Iris pigment epithelial cell (primary cell): ENCODE measurements at places on chromosomes 4 and X.

DNA sequence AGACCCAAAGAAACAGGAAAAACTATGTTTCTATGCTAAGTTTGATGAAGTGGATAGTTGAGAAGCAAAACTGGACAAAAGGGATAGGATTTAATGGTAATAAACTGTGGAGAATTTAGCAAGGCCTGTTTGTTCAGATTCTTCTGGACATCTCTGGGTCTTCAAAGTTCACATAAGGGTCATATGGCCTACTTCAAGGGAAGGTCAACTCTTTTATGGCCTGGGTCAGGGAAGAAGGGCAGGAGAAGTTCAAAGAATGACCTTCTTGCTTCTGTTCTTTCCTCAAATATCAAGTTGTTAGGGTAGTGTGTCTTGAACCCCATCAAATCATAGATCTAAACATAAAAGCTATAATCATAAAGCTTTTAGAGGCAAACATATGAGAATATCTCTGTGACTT lies 102.7 kb downstream of the SOWAHB start:
- no peak for DNase-seq

- no peak for DNase-seq
Observed at GRCh38 chr4:132557660-132558059, 591.4 kb upstream of the PCDH10 start.

DNA sequence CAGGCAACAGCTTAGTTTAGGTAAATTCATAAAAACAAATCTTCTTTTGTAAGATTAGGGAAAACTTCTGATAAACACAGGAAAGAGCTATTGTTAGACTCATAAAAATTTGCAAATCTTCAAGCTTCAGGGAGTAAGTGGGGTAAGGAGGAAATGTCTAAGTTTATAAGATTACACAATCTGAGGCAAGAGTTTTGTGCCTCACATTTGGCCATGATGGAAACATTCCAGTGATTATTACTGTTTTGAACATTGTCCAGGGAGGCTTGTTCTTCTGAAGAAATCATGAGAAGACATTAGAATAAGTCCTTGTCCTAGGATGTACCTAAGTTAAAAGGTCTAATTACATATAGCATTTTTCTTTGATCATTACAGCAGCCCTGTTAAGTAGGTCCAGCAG lies 72.8 kb downstream of the MAOB start:
- DNase-seq: peak; percentile 59

DNA sequence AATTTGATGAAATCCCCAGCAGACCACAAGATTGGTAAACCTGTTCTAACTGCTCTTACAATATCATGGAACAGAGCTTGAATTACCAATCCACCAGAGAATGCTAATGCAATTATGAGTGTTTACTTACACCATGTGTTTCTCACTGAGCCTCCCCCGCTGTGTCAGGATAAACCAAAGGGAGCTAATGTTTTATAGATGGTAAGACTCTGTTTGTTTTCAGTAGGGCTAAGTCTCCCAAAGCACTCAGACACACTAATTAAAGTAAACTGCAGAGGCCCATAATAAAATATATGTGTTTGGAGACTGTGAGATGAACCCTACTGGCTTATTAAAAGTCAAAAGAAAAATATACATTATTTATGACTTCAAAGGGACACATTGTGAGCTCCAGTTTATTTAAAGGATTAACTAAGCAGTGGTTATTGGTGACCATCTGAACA lies 261.7 kb upstream of the FAM241A start:
- DNase-seq: peak; percentile 1

DNA sequence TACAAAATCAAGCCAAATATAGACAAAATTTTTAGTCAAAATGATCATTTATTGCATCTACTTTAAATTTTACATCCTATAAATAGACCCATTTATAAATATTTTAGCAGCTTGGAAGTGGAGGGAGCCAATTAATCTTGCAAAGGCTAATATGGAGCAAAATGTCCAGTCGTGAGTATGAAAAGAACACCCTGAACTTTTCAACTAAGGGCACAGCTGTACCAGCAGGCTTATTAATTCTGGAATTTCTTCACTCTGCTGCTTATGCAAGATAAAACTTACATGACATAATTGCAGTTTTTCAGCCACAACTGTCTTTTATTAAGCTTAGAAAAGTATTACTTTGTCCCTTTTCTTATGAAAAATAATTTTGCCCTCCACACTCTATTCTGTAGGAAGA lies 22.9 kb upstream of the USP53 start:
- DNase-seq: peak; percentile 73

DNA sequence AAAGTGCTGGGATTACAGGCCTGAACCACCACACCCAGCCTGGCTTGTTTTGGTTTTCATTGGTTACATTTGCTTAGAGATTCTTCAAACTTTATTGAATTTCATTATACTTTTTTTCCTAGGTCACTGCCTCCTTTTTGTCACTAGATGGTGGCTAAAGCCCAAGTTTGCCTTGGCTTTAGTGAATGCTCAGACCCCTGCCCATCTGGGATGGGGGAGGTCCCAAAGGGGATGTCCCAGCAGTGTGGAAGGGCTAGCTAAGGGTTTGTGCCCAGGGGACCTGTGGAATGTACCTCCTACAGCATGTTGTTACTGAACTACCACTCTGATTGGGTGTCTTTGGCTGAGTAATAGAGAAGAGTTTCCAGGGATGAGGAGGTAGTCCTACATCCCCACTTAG lies 58.4 kb downstream of the CEP135 start:
- no peak for DNase-seq

DNA sequence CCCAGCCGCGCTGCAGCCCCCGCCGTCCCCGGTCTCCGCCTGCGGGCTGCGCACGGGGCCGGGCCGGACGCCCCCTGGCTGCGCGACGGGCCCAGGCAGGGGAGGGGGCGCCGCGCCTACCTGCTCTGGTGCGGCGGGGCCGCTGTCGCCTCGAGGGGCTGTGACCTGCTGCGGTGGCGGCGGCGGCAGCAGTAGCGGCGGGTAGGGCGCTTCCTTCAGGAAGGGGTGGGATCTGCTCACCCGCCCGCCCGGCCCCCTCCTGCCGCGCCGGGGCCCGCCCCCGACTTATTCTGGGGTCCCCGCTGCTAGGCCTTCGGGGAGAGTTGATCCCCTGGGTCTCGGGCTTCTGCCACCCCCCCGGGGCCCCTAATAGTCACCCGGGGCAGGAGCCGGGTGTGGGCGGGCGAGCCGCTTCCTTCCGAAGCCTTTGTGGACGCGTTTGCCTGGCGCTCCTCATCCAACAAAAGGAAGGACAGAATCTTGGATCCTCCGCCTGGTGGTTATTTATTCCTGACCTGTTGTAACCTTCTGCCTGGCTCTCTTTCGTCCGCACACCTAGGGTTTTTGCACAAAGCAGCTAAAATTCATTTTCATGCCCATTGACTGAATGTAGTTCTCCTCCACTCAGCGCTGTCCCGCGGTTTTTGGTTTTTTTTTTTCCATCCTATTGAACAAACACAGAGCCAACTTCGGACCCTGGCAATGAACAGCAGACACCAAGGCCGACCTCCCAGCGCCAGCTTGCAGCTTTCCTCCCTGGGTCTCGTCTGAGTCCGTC lies at the start of gene TMEM150C:
Gene TMEM150C, minus strand, starts transcription at position 203 of the 778 bp plus-strand sequence. CDS start 57,331 bp downstream, outside the sequence.
- peak; percentile 15 for DNase-seq

DNA sequence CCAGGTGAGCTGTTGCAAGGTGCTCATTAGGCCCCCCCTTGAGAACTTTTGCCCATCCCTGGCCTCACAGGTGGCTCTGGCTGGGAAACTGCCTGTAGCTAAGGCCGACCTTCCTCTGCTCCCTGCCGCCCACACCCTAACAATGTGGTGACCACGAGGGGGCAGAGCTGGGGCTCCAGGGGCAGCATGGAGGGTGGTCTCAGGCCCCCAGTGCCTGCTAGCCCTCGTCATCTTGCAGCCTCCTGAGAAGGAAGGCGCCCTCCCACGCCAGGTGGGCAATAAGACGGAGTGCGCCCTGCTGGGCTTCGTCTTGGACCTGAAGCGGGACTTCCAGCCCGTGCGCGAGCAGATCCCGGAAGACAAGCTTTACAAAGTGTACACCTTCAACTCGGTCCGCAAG lies 32.4 kb downstream of the ATP2B3 start:
- no peak for DNase-seq

DNA sequence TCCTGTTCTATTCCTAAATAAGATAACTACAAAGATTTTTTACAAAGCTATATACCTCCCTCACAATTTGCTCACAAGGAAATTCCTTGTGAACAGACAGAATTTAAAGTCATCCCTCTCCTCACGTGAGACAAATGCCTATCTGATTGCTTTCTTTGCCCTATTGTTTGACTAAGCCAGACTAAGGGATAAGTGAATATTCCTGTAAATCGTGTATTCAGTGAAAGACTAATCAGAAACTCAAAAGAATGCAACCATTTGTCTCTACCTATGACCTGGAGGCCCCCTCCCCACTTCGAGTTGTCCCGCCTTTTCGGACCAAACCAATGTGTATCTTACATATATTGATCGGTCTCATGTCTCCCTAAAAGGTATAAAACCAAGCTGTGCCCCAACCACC lies 15.3 kb upstream of the ZBTB33 start:
- no peak for DNase-seq
